NB4 (cell line): ENCODE measurements at places on chromosomes 7 and 10.

- DNase-seq = no peak
Measured at GRCh38 chr7:141359740-141360415, 191.3 kb upstream of the AGK start.

- DNase-seq = no peak
Measured at GRCh38 chr7:94251-94801, 98.0 kb upstream of the FAM20C start.

GRCh38 chr10:101367569-101368453 is 13.8 kb downstream of the BTRC start:
- DNase-seq = no peak

- no peak for DNase-seq
Measured at GRCh38 chr10:114495303-114495702, 91.0 kb upstream of the AFAP1L2 start.

- DNase-seq = no peak
Measured at GRCh38 chr7:100406767-100407166, 21.7 kb downstream of the ZCWPW1 start.
